Stimulated activated CD4-positive, alpha-beta T cell treated with anti-CD3 and anti-CD28 coated beads, Interleukin-1b, Interleukin-23, amount 100 ng/mL, for 1 hour (primary cell): ENCODE measurements at places on chromosomes 7 and 10.

DNA sequence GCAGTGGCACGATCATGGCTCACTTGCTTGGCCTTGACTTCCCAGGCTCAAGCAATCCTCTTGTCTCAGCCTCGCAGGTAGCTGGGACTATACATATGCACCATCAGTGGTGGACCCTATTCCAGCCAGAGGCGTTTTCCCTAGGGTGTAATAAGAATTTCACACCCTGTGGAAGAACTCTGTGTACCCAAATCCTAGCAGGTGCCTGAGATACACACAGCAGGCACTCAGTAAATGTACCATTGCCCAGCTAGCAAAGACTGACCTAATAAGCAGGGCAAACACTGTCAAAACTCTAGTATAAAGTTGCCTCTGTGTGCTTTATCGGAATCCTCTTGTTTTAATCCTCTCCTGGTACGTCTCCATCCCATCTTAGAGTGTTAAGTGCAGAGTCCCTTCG, 33.7 kb upstream of the BHLHA15 start:
- no peak for DNase-seq

DNA sequence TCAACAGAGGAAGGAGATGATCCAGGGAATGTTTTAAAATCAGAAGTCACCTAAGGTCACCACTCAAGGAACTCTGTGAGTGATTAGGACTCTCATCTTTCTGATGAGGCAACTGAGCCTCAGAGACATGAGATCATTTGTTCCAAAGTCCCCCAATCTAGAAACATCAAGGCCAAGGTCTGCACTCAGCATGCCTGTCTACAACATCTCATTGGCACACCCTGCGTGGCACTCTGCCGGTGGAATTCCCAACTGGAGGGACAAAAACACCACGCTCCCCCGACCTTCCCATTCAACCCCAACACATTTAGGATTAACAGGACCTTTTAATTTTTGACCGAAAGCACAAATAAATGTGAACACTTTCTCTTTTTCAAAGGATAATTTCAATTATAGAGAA, 31.4 kb downstream of the CPXM2 start:
- DNase-seq = no peak

- no peak for DNase-seq
Observed at GRCh38 chr10:109762555-109762954, 160.8 kb downstream of the XPNPEP1 start.

GRCh38 chr7:75938921-75939320, 24.0 kb downstream of the POR start:
- no peak for DNase-seq

DNA sequence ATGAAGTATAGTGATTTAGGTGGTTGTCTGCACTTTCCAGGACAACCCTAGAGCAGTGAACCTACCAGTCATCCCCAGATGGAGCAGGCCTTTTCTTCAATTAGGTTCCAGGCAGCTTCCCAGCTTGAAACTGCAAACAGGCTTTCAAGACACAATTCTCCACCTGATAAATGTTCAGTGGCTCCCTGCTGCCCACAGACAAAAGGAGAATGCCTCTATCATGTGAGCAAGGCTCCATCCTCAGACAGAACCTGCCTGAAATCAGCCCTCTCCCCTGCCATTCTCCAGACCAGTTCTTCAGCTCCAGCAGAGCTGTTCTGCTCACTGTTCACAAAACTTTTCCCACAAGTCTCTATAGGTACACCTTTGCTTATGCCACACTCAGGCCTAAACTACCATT, 22.1 kb downstream of the RELN start:
- no peak for DNase-seq

DNA sequence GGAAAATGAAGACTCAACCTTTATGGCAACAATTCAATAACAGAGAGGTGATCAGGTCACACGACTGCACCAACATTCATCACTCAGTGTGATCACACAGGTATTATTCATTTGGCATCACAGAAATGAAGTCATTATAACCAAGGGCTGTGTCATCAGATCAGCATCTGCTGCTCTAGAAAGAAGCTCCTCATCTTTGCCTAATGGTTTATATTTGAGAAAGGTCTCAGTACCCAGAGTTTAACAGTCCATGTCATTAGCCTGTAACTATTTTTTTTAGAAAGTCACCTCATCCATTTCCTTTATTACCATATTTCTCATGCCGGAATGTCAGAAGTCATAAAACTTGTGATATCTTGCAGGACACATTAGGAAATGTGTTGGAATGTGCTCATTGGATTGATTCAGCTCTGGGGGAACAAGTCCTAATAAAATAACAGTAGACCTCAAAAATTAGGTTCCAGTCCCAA, 45.1 kb upstream of the PRKG1 start:
- no peak for DNase-seq

DNA sequence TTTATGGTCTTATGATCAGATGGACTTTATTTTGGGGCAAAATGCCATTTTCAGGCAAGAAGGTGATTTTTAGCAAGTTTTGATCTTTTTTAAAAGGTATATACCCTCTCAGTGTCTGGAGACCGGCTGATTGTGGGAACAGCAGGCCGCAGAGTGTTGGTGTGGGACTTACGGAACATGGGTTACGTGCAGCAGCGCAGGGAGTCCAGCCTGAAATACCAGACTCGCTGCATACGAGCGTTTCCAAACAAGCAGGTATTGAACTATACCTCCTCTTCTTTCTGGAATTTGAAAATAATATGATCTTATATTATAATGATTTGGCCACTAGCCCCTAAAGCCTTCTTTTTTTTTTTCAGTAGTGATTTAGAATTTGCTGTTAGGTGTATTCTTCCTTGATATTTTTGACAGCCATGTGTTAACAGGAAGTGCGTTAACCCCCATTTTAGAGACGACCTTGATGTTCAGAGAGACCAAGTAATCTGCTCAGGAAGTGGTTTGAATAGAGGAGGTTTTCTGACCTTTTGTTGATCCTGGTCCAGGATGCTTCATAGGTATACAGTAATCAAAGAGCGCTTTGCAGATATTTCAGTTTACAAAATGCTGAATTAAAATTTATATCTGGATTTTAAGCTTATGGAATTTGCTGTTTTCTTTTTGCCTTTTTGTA, 6.2 kb downstream of the BUB3 start:
- DNase-seq = no peak

- no peak for DNase-seq
Observed at GRCh38 chr10:133242611-133243356, 5.1 kb downstream of the VENTX start.

DNA sequence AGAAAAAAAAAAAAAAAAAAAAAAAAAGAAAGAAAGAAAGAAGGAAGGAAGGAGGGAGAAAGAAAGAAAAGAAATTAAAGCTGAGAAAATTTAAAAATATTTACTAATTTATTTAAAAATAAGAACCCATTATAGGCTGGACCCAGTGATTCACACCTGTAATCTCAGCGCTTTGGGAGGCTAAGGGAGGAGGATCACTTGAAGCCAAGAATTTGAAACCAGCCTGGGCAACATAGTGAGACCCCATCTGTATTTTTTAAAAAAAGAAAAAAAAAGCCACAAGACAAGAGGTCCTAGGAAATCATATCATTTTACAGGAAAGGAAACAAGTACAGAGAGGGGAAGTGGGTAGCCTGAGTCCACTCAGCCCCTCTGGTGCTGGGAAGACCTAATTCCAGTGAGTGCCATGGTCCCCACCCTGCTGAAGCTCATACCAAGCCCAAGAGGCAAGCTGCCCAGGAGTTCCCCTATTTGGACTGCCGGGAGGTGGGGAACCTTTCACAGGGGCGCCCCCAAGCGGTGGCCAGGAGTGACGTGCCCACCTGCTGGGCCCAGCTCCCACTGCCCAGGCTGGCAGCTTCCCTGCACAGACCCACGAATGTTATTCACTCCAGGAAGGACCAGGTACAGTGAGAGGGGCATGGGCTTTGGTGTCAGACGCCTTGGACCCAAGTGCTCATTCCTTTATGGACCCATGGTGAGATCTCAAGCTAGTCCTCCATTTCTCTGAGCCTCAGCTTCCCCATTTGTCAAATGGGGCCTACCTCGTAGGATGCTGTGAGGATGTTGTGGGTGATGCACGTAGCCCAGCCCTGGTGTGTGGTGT, 133.6 kb downstream of the ZMIZ1 start:
- DNase-seq = no peak

DNA sequence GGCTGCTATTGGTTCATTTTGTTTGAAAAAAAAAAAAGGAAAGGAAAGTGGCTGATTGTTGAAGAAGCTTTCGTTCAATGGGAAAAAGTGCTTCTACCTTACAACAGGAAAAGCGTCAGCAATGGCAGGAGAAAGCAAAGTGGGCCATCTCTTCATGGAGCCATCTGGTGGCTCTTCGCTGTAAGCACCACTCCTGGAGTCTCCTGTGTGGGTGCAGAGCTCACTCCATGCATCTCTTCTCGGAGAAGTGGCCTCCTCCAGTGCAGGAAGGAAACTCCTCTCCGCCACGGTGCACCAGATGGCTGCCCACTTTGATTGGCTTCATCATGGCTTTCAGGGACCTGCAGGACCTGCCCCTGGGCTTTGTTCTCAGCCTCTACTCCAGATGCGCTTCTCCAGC, 250.9 kb downstream of the PTEN start:
- no peak for DNase-seq

DNA sequence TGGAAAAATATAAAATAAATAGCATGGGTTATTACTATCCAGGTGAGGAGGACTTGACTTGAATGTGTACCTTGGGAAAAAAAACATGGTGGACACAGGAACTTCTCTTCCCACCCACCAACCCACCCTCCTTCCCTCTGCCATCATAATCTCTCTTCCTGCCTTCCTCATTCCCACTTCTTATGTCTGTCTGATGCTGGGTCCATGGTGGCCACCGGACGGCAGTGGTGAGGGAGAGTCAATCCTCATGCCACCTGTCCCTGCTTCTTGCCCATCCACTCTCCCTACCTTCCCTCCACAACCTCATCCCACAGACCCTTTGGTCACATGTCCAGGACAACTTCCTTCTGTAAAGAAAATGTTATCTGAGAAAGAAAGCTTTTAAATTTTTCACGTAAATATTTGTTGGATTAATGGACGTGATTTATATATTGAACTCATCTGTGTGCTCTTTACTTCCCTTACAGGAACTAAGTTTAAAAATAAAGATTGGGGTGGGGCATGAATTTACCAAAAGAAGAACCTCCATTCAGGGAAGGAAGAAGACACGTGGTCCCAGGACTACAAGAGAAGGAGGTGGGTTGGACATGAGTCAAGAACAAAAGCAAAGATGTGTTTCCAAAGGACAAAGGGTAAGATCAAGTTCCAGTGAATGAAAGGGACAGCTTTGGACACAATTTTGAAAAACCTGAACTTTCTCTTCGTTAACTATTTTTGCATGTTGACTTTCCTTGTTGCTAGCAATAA, 104.5 kb downstream of the PIP4K2A start:
- DNase-seq = no peak

- no peak for DNase-seq
Observed at GRCh38 chr7:9328296-9328695, 894.9 kb downstream of the NXPH1 start.

DNA sequence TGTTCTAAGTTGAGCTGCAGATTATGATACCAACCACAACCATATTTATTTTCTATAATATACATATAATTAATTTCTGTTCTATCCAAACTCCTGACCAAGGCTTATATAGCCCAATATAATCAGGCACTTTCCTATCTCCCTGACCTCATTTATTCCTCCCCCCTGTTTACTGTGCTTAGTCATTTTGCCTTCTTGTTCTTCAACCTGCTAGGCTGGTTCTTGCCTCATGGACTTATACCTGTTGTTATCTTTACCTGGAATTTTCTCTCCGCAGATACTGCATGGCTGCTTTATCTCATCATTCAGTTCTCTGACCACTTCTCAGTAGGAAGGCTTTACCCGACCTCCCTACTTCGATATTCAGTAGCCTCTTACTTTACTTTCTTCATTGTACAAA, 24.9 kb upstream of the FAM3C start:
- no peak for DNase-seq

- no peak for DNase-seq
Observed at GRCh38 chr7:50594734-50595485, 29.7 kb upstream of the DDC start.

DNA sequence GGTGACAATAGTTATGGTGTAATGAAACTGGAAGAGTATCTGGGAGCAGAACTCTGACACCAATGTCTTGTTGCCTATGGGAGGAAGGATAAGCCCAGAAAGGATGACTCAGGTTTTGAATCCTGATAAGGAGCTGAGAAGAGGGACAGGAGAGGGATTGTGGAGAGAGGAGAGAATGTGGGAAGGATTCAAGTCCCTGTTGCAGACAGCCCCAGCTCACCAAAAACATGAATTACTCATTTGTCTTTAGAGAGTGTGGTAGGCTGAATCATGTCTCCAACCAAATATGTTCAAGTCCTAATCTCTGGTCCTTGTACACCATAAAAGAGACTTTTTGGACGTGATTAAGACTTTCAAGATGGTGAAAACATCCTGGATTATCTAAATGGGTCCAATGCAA, 206.9 kb upstream of the PHYHIPL start:
- no peak for DNase-seq

DNA sequence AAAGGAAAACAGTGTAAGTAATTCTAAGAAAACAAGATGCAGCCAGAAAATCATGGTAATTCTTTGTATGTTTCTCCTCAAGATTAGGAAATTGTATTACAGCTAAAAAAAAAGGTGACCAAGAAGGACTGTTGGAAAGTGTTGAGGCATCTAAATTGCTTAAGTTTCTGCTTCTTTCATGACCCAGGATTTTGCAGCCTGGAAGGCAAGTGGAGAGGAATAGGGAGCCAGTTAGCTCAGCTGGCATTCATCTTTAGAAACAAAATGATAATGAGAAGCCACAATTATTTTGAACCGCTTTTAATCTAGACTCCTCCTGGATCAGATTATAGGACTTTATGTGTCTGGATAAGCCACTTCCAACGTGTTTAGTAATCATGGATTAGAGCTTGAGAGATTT, 56.8 kb upstream of the TMEM229A start:
- DNase-seq = no peak

DNA sequence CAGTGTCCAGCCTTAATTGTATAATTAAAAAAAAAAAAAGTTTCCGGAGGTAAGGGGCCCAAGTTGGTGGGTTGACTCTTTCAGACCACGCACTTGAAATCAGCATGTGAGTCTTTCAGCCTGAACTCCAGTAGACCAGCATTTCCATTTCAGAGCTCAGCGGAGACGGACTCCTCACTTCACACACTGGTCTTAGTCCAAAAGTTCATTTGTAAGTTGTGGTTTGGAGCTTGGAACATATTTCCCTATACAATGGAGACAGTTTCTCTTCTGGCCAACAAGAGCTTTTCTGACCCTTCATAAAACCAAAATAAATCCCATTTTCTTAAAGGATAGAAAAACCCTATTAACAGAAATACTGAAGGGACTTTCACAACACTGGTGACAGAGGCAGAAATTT, 41.0 kb downstream of the ATXN7L1 start:
- DNase-seq = no peak

GRCh38 chr7:73817121-73817520, 13.7 kb upstream of the CLDN4 start:
- DNase-seq = no peak
